ENCODE measurements at places on chromosomes 13 and 19.

- no peak for DNase-seq
Observed at GRCh38 chr13:48505597-48506091, 27.2 kb downstream of the RCBTB2 start.

GRCh38 chr13:79631051-79631659 lies 150.2 kb downstream of the NDFIP2 start:
- DNase-seq: no peak

- DNase-seq: no peak
Observed at GRCh38 chr13:111048387-111048786, 66.7 kb upstream of the ARHGEF7 start.

DNA sequence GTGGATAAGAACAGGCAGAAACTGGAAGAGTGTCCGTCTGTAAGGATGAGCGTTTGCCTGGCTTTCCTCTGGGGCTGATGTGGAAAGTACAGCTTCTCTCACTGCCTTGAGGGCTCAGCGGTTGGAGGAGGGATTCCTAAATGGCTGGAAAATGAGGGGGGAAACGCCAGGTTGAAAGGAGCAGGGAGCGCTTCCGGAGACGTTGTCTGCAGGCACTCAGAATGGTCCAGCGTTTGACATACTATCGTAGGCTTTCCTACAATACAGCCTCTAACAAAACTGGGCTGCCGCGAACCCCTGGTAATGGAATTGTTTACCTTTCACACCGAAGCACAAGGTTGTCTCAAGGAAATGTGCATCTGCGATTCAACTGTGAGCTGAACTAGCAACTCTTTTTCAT lies 39.9 kb downstream of the MRPL57 start:
- no peak for DNase-seq

GRCh38 chr13:94031609-94032008 lies 447.9 kb downstream of the DCT start:
- DNase-seq: no peak

GRCh38 chr19:42064432-42064831 lies 5.6 kb downstream of the GRIK5 start:
- DNase-seq: no peak

DNA sequence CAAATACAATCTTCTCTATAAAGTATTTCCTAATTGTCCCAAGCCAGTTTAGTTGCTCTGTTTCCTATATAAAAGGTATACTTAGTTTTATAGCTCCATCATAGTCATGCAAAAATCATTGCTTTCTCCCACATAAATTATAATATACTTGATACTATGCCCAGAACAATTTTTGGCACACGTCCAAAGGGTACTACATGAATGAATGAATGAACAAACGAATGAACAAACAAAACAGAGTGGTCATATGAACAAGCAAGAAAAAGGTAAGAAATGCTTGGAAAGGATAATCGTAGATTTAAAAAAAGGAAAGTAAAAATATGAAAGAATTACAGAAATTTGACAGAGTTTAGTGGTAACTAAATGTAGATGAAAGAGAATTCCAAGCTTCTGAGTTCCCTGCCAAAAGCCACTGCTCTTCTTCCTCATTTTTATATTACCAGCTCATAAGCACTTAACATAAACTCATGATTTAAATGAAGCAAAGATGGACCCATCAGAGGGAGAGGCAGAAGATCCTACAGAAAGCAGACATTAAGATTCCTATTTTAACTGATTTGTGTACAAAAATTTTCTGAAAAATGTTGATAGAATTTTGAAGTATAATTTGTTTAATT lies 123.2 kb downstream of the ENOX1 start:
- DNase-seq: no peak

GRCh38 chr13:98783856-98784478 lies 31.5 kb upstream of the SLC15A1 start:
- no peak for DNase-seq

GRCh38 chr13:78409172-78409571 lies 194.2 kb downstream of the POU4F1 start:
- no peak for DNase-seq

GRCh38 chr13:94210816-94211215 lies 268.7 kb downstream of the DCT start:
- DNase-seq: no peak

- no peak for DNase-seq
Observed at GRCh38 chr13:25319771-25320170, 18.3 kb downstream of the NUP58 start.

- DNase-seq: no peak
Observed at GRCh38 chr19:4539693-4540581, at the start of gene LRG1. Gene LRG1 (minus strand): TSS chr19:4540036. CDS start chr19:4540013, 23 bp downstream.

DNA sequence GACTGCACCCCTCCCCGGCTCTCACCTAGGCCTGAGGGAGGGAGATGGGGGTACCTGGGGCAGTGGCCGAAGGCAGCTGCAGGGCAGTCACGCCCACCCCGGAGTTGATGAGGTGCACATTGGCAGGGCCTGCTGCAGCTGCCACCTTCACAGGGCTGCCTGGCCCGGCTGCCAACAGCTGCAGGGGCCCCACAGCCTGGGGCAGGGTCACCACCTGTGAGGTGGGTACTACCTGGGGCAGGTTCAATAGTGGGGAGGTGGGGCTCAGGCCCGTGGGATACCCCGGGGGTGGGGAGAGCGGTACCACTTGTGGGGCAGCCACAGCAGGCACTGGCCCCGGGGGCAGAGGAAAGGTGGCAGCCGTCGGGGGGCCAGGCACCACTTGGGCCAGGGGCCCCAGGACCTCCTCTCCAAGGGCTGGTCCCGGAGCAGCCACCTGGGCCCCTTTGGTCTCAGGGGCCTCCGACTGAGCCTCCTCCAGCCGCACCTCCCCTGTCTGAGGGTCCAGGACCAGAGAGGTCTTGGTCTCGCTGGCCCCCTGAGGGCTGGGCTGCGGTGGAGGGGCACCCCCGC lies 2.7 kb downstream of the SIX5 start:
- DNase-seq: no peak

GRCh38 chr13:26323764-26324163 lies 69.8 kb downstream of the CDK8 start:
- DNase-seq: no peak

DNA sequence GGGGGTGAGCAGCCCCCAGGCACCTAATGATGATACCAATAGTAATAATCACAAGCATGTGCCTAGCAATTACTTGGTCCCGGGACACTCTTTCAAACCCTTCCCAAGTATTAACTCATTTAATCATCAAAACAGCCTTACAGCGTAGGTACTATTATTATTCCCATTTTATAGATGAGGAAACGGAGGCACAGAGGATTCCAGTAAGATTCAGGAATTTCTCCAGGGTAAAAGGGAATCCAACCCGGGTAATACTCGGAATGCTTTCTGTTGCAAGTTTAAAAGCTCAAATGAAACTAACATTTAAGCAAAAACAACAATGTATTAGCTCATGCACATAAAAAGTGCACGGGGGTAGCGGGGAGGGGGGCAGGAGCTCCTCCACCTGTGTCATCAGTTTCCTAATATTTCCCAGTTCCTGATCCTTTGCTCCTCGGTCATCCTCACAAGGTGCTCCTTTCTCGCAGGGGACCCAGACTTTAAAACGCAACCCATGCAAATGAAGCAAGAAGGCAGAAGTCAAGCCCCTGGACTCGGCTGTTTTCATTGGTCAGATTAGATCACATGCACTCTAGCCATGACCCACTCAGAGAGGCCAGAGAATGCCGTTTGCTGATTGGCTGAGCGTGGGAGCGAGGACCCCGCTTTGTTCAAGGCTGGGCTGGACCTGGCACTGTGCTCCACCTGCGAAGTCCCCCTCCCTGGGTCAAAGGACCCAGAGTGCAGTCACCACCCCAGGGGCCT lies 38.3 kb upstream of the C19orf12 start:
- no peak for DNase-seq

DNA sequence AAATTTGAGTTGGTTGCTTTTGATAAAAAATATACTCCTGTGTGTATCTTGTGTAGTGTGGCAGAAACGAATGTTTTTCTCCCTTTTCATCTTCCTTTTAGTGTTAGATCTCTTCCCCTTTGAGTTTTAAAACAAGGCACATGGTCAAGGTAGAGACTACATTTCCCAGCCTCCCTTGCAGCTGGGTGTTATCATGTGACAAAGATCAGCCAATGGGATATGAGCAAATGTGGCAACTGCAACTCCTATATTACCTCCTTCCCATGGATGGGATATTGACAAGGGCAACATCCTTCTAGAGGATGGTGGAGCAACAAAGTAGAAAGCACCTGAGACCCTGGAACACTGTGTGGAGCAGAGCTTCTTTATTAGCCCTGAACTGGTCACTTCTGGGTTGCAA lies 42.4 kb downstream of the ADGRE3 start:
- DNase-seq: no peak

DNA sequence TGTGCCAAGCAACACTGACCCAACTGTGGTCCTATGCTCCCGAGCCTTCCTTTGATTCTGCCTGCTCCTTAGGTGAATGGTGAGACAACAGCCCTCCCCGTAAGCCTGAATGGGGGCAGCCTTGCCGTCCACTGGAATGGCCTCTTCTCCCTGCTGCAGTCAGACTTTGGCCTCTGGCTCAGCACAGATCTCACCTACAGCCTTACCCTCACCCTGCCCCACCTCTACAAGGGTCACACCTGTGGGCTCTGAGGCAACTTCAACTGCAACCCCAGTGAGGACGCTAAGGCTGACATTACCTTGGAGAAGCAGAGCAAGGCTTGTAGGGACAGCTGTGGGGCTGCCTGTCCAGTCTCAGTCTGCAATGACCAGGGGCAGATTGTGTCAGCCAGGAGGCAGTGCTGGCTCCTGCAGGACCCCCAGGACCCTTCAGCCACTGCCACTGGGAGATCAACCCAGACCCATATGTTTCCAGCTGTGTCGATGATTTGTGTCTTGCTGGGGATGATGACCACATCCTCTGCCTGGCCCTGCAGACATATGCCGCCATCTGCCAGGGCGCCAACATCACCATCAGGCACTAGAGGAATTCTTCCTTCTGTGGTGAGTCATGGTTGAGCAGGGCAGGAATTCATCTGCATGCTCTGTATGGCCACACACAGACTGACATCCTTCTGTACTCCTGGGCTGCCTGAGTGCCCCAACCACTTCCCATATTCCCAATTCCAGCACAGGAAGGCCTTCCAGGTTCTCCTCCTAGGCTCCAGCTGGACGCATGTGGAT lies 27.3 kb upstream of the FXYD3 start:
- DNase-seq: no peak

DNA sequence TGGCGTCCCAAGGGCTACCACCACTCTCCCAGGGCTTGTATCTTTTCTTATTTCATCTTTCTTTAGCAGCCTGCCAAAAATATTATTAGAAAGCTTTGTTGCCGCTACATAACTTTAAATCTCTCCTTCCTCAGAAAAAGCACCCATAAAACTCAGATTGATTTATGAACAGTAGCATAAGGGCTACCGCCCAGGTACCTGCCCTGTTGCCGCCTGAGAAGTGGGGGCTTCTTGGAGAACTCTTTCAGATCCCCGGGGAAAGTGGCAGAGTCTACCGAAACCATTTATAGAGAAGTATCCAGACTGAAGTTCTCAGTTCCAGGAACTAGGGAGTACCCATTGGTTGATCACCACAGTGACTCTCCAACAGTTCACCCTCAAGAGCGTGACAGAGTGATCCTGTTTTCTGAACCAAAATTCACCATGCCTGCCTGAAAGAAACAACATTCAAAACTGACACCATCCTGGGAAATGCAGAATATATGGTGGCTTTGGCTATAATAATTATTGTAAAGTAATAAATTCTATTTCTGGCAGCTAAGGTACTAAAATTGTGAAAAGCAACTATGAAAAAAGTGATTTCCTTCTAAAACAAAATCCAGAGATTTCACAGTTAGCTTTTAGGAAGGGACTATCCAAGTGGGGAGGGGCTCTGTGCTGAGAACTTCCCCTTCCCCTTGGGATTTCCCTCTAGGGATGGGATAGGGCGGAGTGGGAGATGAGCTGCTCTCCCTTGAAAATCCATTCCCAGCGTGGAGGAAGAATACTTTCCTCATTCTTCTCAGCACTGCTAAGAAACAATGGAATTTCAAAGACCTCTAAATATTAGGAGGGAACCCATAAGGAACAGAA lies 877 bp upstream of the N4BP2L1 start:
- no peak for DNase-seq

DNA sequence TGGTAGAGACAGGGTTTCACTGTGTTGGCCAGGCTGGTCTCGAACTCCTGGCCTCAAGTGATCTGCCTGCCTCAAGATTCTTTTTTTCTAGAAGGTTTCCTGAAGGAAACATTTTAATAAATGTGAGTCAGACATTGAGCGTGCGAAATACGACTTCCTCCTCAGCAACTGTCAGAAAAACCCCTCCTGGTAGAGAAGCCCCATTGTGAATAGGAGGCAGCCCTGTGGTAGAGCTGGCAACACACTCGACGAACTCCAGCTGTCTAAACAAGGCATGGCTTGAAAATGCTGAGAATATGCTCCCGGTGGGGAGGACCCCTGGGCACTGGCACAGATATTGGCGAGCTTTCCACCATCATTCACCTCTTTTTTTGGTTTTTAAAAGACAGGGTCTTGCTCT lies 9.8 kb downstream of the ZNF333 start:
- no peak for DNase-seq

DNA sequence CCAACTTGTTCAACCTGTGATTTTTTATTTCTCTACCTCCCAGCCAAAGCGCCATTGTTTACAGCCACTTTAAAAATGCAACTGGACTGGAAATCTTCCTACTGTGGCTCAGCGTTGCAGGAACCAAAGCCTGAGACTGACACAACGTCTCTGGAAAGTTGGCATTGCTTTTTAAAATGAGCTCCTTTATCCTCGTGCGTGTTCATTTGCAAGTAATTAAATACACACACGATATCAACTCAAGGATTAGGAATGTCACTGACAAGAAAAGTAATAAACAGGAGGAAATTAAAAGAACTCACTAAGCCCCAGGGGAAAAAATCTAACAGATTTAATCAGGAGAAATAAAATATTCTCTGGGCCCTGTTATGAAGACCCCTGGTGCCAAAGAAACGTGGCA lies 184.6 kb upstream of the IRS2 start:
- DNase-seq: no peak

DNA sequence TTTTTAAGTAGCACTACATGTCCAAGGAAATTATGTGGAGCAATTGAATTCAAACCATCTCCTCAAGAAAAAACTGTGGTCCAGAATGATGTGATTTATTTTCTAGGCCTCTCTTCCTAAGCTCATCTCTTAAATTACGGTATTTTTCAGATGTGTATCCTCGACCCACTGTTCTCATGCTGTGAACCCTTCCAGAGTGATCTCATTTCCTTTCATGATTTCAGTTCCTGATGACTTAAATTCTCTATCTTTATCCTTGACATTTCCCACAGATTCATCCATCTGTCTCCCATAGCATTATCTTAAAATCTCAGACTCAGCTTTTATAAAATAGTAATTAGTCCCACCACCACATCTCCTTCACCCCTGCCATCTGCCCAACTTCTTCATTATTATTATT lies 117.6 kb upstream of the SPRY2 start:
- no peak for DNase-seq

GRCh38 chr19:34316741-34317301 lies 48.2 kb upstream of the GPI start:
- no peak for DNase-seq

DNA sequence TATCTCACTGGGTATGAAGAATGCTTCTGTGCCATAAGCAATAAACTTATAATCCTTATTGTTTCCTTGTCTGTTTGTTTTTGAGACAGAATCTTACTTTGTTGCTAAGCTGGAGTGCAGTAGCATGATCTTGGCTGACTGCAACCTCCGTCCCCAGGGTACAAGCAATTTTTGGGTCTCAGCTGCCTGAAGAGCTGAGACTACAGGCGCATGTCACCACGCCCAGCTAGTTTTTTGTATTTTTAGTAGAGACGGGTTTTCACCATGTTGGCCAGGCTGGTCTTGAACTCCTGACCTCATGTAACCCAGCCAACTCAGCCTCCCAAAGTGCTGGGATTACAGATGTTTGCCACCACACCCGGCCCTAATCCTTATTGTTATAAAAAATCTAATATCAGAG lies 112.5 kb downstream of the MYO16 start:
- DNase-seq: no peak

Measured in stimulated activated CD8-positive, alpha-beta memory T cell treated with anti-CD3 and anti-CD28 coated beads, Interleukin-7, amount 100 ng/mL, for 1 hour (primary cell).